ENCODE measurements at places on chromosomes 6 and 20.

- DNase-seq, result no peak
Observed at GRCh38 chr20:51668515-51668914, 99.7 kb downstream of the ATP9A start.

GRCh38 chr6:81668615-81669047 lies 83.8 kb downstream of the TENT5A start:
- DNase-seq, result no peak

DNA sequence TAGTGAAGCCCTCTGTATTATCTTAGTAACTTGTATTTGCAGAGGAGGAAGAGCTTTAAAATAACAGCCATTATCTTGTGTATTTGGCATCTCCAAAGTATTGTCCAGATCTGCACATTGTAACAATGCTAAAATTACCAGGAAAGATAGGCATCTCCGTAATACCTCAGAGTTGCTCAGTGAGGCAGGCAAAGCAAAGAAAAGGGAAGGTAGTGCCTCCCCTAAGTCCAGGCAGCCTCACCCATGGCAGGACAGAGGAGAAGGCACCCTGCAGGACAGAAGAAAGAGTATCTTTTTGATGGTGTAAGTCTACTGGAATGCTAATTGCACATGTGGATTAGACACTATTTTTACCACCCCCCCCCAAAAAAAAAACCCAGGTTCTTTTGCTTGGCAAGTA lies 13.6 kb upstream of the SSTR4 start:
- DNase-seq, result no peak

DNA sequence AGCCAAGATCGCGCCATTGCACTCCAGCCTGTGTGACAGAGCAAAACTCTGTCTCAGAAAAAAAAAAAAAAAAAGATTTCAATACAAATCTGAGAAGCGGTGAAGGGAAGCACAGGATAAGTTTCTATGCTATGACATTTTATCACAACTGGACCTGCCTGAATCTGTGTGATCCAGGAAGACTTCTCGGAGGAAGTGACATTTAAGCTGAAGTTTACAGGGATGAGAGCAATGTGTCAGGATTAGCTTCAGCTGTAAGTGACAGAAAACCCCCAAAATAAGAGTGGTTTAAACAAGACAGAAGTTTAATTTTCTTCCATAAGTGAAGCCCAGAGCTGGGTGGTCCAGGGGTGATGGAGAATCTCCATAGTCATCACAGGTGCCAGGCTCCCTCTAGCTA lies 33.4 kb upstream of the MRPS18A start:
- no peak for DNase-seq

- DNase-seq, result no peak
Observed at GRCh38 chr6:167209577-167209975, 51.8 kb upstream of the GPR31 start.

Measured in GM10248 (cell line).